ENCODE measurements at places on chromosomes 16 and 17.

- DNase-seq = peak; percentile 71
Observed at GRCh38 chr17:50944054-50944901, 78.1 kb upstream of the TOB1 start.

DNA sequence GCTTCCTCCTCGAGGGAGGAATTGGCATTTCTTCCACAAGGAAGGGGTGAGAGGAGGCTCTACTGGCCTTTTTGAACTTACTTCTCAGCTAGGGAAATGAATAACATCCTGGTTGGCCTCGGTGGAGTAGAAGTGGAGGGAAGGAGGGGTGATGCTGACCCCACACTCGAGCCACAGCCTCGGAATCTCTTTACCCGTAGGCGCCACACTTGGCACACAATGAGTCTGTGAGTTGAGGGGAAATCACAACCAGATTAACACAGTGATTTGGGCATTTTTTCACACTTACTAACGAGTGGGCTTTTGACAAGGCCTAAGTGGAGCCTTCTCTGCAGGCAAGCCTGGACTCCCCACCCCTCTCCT lies 47.3 kb upstream of the TBX2 start:
- no peak for DNase-seq

DNA sequence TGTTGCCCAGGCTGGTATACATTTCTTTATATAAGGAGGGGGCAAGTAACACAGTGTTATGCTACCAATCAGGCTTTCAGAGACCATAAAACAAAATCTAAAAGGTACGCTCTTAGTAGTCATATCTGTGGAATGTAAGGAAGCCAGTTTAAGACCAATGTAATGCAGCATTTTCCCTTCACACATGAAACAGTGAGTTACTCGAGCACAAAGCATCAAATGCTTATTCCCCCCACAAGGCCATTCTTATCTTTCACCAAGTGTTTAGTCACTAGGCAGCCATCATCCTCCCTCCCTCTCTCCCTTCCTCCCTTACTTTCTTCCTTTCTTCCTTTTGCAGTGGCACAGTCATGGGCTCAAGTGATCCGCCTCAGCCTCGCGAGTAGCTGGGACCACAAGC lies 12.8 kb downstream of the HMOX2 start:
- DNase-seq = no peak

DNA sequence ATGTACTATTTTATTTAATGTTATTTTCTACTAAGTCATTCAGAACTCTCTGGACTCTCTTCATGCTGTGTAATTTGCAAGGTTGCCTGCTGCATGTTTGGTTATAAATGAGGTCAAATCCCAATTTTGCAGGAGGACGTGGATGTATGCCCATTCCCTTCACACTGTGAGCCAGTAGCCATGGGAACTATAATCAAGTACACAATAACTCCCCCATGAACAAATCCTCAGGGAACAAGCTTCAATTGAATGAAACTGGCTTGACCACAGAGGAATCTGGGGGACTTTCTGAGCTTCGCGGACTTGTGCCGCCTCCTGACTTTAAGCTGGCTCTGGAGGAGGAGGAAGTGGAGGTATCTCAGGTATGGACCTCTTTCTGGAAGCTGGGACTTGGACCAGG lies 14.6 kb upstream of the KCTD13 start:
- DNase-seq = no peak

DNA sequence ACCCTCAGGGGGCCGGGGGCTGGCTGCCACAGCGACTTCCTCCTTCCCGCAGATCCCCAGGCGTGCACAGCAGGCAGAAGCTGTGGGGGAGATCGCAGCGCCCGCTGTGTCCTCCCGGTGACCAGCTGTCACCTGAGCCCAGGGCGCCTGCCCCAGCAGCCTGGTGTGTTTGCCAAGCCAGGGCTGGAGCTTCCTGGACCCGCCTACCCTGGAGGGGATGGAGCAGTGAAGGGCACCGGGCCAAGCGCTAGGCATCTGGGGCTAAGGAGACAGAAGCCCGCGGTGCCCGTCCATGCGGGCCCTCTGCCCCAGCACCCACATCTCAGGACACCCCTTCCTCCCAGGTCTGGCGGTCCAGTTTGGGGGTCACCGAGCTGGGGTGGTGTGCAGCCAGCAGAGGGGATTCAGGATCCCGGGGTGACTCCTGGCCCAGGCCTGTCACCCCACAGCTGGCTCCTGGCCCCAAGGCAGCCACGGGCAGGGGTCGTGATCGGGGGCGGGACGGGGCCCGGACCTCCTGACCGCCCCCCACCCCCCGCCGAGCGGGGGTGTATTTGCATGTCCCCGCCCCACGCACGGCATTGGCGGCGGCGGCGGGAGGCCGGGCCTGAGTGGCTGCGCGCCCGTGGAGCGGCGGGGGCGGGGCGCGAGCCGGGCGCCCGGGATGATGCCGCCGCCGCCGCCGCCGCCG lies at the start of gene RAB26:
Gene RAB26, plus strand, starts transcription at position 645 of the 691 bp plus-strand sequence. CDS start 159 bp downstream, outside the sequence.
- peak; percentile 77 for DNase-seq

DNA sequence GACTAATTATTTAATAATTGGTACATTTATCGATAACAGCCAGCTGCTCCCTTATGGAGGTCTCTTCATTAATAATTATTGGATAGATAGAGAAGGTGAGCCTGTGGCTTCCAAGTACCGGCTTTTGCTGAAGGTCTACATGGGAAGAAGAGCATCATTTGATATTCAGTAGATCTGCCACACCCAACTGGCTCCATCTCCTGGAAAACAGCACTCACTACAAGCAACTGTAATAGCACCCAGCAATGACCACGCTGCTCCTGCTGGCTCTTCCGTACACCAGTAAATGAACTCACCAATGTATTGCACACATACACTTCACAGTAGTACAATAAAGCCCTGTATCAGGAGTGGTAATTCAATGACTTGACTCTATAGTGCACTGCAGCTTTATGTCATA lies 19.5 kb downstream of the MARVELD3 start:
- DNase-seq = no peak

- DNase-seq = peak; percentile 59
Observed at GRCh38 chr16:85270374-85270773, 158.1 kb upstream of the CIBAR2 start.

DNA sequence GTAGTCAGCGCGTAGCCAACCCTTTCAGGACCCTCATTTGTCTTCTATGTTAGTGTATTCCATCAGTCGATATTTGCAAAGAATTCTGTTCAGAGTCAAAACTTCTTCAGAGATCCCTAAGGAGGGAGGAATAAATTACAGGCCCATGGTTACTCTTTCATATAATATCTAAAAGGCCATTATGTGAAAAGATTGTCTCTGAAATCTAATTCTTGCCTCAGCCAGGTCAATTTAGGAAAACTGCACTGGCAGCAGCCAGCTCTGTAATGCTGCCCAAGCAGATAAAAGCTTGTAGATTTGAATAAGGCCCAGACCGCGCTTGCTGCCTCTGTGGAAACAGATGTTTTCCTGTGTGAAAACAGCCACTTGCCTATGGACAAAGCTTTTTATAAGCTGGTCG lies 379.8 kb downstream of the CNTNAP4 start:
- peak; percentile 20 for DNase-seq

DNA sequence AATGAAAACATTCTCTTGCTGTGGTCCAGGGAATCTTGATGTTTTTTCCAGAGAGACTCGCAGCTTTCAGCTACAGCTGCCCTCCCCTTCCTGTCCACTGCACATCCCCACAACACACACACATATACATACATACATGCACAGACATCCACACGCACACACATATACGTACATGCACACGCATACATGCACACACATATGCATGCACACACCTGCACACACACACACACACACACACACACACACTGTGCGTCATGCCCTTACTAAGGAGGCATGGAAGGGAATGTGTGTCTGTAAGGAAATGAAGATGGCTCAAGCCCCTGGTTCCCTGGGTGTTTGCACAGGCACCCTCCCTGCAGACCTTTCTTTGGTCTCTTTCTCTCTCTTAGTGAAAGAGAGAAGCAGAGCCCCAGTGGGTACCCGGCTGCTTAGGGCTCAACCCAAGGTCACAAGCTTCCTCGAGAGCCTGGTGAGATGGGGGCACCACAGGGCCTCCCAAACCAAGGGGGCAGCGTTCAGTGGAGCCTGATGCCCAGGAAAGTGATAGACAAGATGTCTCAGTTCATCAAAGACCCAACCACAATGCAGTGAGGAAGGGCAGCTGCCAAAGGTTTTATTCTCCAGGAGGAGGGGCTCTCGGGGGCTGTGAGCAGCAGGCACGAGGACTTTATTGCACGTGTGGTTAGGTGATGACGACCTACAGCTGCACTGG lies 33.3 kb downstream of the TNFRSF13B start:
- peak; percentile 11 for DNase-seq

DNA sequence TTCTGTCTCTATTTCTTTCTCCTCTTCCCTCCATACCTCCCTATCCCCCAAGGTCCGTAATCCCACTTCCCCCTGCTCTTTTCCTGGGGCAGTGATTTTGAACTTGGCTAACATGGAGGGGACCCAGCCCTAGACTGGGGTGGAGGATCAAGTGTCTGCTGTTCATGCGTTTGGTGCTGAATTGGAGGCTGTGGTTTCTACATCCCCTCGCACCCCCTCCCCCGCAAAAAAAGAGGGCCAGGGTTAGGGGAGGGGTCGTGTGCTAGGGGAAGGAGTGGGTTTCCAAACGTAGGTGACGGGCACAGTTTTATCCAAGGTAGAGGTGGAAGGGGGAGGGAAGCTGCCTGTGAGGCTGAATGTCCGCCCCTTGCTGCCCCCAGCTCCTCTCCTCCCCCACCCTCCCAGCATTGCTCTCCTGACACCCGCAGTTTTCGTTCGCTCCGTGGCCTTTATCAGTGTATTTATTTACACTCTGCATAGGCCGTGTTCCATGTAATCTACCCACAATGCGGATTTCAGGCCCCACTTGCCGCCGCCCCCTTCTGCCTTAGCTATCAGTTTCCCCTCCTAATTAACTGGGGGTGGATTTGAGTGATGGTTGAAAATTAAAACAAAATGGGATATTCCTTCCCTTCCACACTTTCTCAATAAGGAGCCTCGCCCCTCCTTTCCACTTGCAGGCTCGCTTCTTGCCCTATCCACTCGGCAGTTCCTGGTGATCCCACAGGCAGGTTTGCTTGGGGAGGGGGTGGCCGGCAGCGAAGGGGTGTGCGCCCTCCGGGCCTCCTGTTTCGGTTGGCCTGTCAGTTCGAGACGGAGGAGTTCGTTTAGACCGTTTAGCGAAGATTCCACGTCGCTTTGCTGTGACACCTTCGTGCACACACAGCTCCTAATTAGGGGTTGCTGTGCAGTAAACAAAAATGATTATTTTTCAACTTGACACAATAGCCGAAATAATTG lies 2.0 kb downstream of the GNAO1 start:
- DNase-seq = peak; percentile 61

DNA sequence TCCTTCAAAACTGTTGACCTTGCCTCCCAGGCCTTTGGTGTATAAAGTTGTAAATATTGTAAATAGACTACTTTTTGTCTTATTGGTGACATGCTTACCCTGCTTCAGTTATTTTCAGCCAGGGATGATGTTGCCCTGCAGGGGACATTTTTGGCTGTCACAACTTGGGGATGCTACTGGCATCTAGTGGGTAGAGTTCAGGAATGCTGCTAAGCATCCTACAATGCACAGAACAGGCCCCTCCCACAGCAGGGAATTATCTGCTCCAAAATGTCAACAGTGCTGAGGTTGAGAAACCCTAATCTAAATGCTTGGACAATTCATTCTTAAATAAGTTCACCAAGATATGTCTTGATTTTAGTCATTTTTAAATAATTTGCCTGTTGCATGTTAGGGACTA lies 459.8 kb downstream of the PMP22 start:
- no peak for DNase-seq

GRCh38 chr17:9944704-9945103 lies 39.6 kb upstream of the RCVRN start:
- no peak for DNase-seq

DNA sequence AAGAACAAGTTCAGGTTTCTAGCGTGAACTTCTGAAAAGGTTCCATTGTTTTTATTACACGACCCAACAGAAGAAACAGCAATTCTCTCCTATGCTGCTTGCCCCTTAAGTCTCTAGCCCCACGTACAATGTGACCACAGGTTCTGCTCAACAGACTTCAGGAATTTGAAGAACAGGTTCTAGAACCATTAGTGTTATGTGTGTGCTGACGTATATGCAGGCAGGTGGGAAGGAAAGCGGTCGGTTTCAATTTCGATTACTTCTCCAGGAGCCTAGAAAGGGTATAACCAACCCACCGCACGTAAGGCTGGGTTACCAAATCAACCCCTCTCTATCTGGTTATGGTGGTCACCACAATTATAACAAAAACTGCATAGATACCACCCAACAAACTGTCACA lies 39.4 kb downstream of the XPO6 start:
- DNase-seq = no peak

DNA sequence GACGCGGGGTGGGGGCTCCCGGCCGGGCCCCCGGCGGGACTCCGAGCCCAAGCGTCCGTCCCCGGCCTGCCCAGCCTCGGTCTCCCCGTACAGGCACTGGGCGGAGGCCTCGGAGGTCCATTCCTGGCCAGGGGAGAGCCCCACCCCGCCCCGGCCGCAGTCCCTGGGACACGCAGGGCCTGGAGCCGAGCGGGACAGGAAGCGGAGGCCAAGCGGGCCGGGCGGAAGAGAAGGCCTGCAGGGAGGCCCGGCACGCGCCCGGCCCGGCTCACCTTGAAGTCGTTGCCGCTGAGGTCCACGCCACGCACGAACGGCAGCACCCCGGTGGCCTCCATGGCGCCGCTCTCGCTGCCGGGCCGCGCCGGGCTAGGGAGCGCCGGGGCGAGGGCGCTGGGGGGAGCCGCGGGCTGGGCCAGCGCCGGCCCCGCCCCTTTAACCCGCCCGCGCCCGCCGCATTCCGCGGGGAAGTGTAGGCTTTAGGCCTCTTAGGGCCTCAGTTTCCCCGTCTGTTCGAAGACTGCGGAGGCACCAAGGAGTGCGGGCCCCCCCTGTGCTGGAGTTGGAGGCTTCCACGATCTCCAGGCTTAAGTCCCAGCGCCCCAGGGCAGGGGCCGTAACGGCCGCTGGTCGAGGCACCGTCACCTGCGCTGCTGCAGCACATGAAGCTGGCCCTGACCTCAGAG lies at the start of gene FLII:
Gene FLII, minus strand, starts transcription at position 383 of the 683 bp plus-strand sequence. Its CDS starts 48 bp downstream, at position 335.
- peak; percentile 78 for DNase-seq

DNA sequence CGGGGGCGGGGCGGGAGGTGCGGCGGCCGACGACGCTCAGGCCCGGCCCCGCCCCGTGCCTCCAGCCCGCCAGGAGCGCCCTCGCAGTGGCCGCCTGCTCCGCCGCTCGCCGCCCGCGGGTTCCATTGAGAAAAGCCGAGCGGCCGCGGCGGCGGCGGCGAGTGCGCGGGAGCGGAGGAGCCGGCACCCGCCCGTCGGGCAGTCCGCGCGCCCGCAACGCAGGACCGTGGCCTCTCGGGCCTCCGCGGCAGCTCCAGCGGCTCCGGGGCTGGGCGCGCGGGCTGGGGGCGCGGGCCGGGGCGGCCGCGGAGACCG lies at the start of gene ZFPM1:
Gene ZFPM1, plus strand, starts transcription at position 64 of the 315 bp plus-strand sequence. CDS start 359 bp downstream, outside the sequence.
- DNase-seq = no peak
